ENCODE measurements at places on chromosomes 6 and 20.

- DNase-seq: peak; percentile 31
Measured at GRCh38 chr6:72675396-72675795, 53.5 kb downstream of the KCNQ5 start.

DNA sequence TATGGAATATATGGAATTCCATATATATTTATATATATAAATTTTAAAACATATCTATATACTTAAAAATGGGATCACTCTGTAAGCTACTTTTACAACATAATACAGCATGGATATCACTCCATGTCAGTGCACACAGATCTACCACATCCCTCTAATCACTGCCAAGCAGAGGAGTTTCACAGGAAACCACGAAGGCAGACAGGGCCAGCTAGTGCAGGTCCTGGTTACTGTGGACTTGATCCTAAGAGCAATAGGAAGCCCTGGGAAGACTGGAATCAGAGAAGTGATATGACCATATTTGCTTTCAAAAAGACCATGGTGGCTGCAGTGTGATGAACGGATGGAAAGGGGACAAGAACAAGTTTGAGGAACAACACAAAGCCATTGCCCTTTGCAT, 40.0 kb upstream of the NRN1 start:
- no peak for DNase-seq

DNA sequence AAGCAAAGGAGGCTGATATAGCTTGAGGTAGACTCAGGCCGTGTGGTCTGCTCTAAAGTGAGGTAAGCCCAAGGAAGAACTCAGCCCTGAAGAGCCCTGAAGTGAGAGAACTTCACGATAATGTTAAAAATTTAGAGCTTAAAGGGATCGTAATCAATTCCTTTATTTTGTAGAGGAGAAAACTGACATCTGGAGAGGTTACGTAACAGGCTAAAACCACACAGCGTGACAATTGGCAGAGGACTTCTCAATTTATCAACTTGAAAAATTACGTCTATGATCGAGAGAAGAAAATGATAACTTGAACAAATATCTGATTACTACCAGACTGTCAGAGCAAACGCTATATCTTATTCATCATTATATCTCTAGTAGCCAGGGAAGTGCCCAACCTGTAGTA, 121.8 kb upstream of the FOXO3 start:
- no peak for DNase-seq

DNA sequence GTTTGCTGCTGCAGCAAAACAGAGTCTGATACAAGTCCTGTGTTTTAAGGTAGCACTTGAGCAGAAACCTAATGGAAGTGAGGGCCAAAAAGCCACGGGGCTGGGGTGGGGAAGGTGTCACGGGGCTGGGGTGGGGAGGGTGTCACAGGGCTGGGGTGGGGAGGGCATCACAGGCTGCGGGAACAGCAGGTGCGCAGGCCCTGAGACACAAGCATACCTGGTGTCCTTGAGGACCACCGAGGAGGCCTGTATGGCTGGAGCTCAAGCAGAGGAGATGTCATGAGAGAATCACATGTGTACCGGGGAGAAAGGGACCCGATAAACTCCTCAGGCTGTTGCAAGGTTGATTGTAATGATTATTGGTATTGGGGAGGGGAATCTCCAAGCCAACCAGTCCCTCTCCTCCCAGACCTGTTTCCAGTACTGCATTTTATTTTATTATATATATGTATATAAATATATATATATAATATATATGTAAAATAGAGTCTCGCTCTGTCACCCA, 13.6 kb upstream of the SPO11 start:
- no peak for DNase-seq

DNA sequence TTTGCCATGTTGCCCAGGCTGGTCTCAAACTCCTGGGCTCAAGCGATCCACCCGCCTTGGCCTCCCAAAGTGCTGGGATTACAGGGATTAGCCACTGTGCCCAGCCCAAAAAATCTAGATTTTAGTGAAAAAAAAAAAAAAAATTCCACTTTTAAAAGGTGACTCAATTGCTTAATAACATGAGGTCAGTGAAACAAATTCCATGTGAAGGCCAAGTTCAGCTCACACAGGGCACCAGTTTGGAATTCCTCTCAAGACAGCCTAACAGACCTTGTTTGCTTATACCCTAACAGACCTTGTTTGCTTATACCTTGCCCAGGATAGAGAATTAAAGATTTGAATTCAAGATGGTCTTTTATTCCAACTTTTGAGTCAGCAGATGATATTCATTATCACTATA, 5.1 kb downstream of the RRBP1 start:
- peak; percentile 41 for DNase-seq

DNA sequence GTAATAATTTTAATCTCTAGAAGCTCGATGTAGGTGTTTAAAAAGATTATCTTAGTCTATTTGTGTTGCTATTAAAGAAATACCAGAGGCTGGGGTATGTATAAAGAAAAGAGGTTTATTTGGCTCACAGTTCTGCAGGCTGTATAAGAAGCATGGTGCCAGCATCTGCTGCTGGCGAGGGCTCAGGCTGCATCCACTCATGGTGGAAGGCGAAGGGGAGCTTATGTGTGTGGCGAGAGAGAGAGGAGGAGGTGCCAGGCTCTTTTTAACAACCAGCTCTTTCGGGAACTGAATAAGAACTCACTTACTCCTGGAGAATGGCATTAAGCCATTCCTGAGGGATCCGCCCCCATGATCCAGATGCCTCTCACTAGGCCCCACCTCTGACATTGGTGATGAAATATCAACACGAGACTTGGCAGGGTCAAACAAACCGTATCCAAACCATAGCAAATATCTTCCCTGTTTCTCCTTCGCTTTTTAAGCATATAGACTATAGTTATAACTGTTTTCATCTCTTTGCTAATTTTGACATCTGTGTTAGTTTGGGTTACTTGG, 24.5 kb downstream of the CHMP4B start:
- DNase-seq: no peak

GRCh38 chr6:83314693-83315092, 116.2 kb downstream of the ME1 start:
- DNase-seq: no peak

GRCh38 chr20:25058051-25058846, at the start of gene ACSS1:
Gene ACSS1, minus strand, starts transcription at chr20:25058139. Its CDS starts 37 bp downstream, at chr20:25058102.
- peak; percentile 55 for DNase-seq

GRCh38 chr6:9511157-9511556, 903.7 kb downstream of the TFAP2A start:
- no peak for DNase-seq

DNA sequence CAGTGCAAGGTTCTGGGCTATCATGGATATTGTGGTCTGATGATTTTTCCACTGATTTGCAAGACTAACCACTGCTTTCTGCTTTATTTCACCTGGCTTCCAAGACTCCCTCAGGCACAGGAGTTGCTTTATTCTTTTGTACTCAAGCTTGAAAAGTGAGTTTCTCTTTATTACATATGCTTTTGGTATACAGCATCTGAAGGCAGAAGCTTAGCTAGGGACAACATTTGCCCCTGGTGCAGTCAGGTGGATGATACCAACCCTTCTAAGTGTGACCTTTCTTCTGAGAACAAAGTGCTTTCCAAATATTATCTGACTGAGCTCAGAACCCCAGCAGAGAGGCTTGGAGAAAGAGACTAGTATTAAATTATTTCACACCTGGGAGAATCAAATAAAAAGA, 94.0 kb upstream of the PHACTR1 start:
- DNase-seq: no peak

DNA sequence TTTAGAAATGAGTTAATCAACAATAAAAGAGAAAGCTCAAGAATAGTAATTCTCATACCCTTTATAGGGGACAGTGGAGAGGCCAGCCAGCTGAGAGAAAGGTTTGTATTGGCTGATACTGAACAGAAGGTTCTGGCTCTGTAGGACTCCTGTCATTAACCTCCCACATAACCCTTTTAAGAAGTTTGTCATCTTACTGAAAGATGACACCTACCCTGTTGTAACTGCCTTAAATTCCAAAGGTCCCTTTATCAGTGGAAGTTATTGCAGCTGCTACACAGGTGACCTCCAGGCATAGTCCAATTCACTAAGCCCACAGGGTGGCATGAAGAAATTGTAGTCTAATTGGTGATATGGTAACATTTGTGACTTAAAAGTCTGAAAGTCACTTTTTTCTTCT, 790.1 kb downstream of the TENT5A start:
- DNase-seq: no peak

- no peak for DNase-seq
Measured at GRCh38 chr20:56060486-56060885, 55.2 kb upstream of the CBLN4 start.

- no peak for DNase-seq
Measured at GRCh38 chr20:45318948-45319347, 10.8 kb upstream of the MATN4 start.

- no peak for DNase-seq
Measured at GRCh38 chr20:51712501-51713212, 55.5 kb downstream of the ATP9A start.

GRCh38 chr6:149843051-149843633, 21.0 kb downstream of the LRP11 start:
- no peak for DNase-seq

GRCh38 chr6:139278190-139278589, 13.6 kb downstream of the TXLNB start:
- no peak for DNase-seq

- peak; percentile 27 for DNase-seq
Measured at GRCh38 chr20:4216142-4216735, 200.9 kb upstream of the RNF24 start.

- peak; percentile 13 for DNase-seq
Measured at GRCh38 chr6:107061125-107062020, 33.4 kb downstream of the MTRES1 start.

DNA sequence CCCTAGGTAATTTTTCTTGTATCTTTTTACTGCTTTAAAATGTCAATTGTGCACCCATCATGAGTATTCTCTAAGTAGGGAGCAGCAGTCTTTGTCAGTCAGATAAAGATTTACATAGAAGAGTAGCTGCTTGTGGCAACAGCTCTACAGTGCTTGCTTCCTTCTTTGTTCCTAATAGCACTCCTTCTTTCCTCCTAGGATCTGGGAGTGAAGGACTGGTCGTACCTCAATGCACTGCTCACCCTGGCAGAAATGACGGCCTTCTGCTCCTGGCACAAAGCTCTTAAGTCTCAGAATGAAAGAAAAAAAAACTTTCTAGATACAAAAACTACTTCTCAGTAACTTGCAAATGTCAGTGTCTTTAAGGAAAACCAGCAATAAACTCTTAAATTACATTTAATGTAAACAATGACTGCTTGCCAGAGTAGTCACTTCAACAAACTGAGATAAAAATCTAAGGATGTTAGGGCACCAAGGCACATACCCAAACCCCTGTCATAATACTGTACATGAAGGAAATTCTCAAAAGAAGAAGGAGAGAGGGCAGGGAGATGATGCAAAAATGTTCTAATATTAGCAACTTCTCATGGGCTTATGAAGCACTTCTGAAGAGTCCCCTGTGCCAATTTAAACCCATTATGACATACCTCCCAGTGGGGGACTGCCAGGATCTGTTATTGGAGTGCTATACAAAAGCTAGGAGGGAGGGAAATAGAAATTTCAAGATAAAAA, 34.0 kb downstream of the NCOA6 start:
- DNase-seq: peak; percentile 74

DNA sequence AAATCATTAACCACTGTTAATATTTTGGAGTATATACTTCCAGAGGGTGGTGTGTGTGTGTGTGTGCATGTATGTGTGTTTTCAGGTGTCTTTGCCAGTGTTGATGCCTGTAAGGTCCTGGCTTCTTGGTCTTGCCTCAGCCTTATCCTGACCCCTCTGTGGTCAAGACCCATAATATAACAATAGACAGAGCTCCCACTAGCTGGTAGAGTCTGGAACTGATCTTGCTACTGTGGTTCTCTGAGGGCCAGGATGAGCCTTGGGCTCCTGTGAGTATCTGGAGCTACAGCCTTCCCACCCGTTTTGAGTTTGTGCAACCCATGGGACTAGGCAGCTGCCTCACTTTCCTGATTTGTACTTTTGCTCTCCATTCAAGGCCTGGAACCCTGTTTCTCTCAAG, 191.0 kb downstream of the IBTK start:
- DNase-seq: no peak

DNA sequence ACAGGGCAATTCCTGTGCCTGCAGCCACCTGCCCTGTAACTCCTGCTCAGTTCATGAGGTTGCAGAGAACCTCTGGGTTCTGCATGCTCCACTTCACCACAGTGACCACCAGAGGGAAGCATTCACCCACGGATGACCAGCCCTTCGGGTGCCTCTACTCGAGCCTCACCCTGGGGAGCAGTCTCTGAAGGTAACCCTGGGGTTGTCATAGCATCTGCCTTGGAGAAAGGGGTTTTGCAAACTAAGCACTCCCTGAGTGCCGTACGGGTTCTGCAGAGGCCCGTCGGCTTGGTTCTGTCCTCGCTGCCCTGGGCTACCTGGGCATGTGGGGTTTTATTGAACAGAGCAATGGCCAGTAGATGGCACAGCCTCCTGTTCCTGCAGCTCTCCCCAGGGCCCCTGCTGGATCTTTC, 10.2 kb upstream of the CST5 start:
- peak; percentile 60 for DNase-seq

DNA sequence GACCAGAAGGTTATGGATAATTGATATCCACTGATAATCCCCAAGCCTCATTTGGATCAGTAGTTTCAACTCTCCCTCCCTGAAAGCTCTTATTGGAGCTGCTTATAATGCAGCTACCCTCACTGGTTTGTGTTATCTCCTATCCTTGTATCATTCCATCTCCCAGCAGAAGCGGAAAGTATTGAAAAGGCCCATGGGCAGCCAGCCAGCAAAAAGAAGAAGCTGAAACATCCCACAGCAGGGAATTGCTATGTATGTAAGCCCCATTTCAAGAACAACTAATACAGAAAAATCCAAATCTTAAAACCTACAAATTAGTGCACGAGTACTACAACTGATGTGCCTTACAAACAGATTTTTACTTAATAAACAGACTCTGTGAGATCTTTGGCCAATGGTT, 269.0 kb upstream of the ECI2 start:
- no peak for DNase-seq

DNA sequence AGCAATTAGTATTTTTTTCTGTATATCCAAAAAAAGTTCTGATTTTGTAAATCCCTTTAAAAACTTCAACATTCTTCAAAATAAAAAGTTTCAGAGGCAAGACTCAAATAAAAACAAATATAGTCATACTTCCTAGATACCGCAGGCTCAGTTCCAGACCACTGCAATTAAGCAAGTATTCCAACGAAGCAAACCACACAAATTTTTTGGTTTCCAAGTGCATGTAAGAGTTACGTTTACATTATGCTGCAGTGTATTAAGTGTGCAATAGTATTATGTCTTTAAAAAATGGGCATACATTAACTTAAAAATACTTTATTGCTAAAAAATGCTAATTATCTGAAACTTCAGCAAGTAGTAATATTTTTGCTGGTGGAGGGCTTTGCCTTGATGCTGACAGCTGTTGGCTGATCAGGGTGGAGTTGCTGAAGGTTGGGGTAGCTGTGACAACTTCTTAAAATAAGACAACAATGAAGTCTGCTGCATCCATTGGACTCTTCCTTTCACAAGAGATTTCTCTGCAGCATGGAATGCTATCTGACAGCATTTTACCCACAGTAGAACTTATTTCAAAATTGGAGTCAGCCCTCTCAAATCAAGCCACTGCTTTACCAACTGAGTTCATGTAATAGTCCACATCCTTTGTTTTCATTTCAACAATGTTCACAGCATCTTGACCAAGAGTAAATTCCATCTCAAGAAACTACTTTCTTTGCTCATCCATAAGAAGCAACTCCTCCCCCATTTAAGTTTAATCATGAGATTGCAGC, 46.0 kb downstream of the PHIP start:
- peak; percentile 70 for DNase-seq

All from EL (cell line).